ENCODE measurements at places on chromosomes 2 and 18.

DNA sequence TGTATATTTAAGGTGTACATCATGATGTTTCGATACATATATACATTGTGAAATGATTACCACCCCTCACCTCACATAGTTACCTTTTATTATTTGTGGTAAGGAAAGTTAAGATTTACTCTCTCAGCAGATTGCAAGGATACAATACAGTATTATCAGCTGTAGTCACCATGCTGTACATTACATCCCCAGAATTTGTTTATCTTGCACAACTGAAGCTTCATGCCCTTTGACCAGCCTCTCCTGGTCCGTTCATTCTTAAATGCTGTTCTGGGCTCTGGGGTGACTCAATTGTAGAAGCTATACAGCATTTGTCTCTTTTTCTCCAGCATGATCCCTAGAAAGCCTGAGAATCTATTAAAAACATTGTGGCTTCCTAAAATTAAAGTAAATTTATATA lies 90.8 kb downstream of the PTPRM start:
- no peak for DNase-seq

DNA sequence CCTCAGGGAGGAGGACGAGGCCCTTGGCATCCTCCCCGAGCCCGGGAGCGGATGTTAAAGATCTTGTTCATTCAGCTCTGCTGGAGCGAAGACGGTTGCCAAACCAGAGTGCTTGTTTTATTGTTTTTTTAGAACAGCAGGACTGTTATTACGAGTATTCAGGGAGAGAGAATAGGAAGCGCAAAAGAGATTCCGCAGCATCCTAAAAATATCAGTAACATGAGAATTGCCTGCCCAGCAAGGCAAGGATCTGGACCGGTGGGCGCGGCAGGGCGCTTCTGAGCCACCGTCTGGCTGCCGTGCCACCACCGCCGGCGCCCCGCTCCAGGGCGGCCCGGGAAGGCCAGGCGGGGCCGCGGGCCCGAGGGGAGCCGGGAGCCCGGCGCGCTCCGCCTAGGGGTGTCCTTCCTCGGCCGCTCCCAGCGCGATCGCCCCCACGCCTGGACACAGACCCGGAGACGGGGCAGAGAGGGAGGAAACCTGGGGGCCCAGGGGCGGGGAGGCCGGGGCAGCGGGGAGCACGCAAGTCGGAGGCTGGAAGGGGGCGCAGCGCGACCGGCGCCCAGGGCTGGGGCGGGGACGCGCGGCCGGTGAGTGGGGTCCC lies 843 bp downstream of the CYS1 start:
- DNase-seq, result no peak

- DNase-seq, result no peak
Observed at GRCh38 chr2:1675633-1676032, 68.7 kb downstream of the PXDN start.

DNA sequence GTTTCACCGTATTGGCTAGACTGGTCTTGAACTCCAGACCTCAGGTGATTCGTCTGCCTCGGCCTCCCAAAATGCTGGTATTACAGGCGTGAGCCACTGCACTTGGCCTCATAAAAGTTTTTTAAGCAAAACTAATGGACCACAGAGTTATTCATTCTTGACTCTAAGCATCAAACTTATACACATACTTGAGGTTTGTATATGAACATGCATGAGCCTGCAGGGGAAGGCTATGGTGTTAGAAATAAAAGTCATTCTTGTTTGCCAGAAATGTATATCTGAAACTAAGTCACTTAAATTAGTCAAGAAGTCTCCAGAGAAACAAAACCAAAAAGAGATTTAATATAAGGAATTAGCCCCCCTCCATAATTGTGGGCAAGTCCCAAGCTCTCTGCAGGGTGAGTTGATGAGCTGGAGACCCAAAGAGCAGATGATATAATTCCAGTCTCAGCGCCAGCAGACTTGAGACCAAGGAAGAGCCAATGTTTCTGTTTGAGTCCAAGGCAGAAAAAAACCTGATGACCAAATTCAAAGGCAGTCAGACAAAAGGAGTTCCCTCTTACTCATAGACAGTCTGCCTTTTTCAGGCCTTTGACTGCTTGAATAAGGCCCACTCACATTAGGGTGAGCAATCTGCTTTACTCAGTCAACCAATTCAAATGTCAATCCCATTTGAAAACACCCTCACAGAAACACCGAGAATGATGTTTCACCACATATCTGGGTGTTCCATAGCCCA lies 69.0 kb upstream of the DSG1 start:
- no peak for DNase-seq

DNA sequence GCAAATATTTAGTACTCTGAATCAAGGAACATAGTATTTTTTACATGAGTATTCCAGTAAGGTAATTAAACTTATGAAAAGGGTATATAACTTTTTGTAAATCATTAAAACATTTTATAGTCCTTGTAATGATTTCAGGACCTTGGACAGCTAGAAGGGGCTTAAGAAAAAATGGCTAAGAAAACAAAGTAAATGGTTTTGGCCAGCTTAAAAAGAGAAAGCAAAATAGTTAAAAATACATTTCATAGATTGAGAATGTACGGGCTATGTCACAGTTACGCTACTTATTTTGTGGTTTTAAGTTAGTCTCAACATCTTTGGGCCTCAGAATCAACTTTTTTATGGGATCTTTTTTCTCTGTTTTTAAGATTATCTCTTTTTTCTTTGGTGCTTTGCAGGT lies 26.7 kb downstream of the POLI start:
- no peak for DNase-seq
